ENCODE measurements at places on chromosomes 5 and 9.

- DNase-seq: no peak
Observed at GRCh38 chr9:6667080-6667479, 21.6 kb upstream of the GLDC start.

DNA sequence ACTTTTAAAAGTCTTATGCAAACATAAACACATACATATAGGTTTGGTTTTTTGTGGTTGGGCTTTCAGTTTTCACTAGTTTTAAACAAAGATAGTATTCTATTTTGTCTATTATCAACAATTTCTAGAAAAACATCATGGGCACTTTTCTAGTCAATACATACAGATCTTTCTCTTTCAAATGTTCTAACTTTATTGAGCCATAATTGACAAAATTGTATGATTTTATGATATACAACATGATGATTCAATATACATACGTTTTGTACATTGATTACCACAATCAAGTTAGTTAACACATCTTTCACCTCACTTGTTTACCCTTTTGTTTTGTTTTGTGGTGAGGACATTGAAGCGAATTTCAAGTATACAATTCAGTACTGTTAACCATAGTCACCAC is 265.9 kb downstream of the MCTP1 start:
- DNase-seq: no peak

DNA sequence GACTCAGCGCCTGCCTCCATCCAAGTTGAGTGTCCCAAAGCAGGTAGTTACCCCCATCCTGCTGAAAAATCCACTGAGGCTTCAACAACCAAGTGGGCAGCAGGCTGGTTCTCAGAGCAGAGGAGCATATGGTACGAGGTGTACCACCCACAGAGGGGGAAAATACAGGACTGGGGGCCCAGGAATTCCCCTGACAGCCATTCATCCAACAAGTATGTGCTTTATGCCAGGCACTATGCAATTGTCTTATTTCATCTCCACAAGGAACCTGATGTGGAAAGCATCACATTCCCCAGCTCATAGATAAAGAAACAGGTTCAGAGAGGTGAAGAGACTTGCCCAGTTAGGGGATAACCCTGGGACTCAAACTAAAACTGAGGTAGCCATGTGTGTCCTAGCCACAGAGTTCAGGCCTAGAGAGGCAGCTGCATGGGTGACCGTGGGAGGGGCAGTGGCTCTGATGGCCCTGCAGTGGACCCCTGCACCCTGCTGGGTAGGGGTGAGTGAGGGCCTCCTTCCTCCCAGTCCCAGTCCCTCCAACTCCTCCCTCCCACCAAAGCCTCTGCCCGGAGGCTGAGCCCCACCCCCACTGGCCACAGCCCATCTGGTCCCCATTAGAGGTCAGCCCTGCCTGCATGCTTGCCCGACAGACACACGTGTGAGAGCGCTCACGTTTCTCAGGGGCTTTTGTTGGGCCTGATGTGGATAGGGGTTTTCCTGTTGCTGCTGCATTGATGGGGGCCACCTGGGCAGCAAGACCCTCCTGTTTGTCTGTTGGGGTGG is 11.5 kb downstream of the PDLIM4 start:
- DNase-seq: peak; percentile 55

GRCh38 chr9:137452761-137453642 is 6.1 kb downstream of the NSMF start:
- DNase-seq: no peak

GRCh38 chr9:4263591-4263990 is 36.3 kb downstream of the GLIS3 start:
- no peak for DNase-seq

DNA sequence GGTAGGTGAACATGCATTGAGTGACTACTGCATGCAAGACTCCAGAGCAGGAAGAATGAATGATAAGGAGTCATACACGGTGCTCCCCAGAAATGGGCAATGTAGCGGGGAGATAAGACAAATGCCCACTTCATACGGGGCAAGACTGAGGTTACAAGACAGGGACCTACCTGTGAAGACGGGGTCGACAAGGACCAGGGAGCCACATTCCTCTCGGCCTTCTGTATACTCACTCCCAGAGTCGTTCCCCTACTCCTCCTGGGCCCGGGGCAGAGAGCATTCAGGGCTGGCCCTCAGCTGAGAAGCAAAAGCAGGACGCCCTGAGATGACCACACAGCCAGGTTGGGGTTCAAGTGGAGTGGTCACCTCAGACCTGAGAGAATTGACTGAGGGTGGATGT is 26.7 kb downstream of the PITX1 start:
- DNase-seq: no peak

GRCh38 chr9:70567511-70567910 is 153.1 kb upstream of the KLF9 start:
- DNase-seq: no peak

GRCh38 chr9:35905912-35906679 is at the start of gene HRCT1:
HRCT1 (plus strand) TSS chr9:35906202; CDS start chr9:35906288, 86 bp downstream.
- DNase-seq: no peak

GRCh38 chr5:142281008-142281367 is 43.8 kb downstream of the SPRY4 start:
- no peak for DNase-seq

DNA sequence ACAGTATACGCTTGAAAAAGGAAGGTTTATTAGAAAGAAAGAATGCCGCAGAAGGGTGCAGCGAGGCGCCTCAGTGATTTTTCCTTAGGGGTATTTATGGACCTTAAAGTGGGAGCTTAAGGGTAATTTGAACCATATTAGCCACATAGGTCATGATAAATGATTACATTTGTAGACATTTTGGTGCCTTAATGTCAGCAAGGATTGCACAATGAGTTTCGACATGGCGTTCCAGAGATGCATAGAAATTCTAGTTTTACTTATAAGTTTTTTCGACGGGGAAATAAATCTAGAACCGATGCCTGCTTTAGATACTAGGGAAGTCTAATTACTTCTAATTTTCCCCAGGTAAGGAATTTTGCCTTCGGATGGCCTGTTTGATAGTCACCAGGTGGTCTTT is 20.7 kb upstream of the PANK3 start:
- DNase-seq: no peak

- DNase-seq: no peak
Observed at GRCh38 chr9:76431601-76432000, 27.4 kb upstream of the GCNT1 start.

DNA sequence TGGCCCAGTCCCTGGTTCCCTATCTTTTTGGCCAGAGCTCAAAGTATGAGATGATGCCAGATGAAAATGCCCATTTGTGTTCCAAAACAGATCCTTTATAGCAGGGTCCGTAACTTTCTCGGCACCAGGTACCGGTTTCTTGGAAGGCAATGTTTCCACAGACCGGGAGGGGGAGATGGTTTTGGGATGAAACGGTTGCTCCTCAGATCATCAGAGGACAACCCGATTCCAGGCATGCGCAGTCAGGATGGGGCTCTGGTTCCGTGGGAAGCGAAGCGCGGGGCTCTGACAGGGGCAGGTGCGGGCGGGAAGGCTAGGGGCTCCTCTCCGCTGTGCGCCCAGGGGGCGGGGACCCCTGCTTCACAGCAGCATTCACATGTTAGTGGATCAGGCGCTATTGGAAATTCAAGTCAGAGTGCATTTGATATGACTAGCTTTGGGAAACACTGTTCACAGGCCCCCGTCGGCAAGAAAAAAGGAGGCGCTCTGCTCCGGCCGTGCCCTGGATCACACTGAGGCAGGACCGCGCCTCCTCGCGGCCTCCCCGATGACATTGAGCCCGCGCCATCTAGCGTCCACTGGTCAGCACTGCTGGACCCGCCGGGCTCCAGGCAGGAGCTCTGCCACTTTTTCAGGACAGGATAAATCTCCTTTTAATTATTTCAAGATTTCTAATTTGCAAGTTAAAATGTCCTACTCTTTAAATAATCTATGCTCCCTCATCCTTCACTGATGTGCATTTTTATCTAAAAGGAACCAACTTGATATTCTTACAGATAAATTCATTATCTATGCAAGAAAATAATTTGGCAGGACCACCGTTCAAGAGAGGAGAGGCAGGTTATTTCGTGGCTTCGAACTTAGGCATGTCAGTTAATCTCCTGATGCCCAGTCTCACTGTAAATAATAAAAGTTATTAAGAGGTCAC is 190.0 kb downstream of the FANCC start:
- no peak for DNase-seq

DNA sequence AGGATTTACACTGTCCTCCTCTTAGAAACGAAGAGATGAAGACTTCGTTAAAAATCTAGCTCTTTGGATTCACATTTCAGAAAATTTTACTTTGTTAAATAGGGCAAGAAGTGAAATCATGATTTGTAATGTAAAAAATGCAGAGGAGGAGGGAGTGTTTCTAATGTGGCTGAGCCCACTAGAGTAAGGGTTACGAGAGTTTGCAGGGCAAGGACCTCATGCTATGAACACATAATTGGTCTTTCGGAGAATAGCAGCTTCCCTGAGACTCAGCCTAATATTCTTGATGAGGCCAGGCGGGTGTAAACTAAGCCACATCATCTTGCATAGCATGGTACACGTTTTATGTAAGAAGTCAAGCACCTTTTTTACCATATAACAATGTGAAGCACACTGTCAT is 191.0 kb upstream of the ADAMTS16 start:
- no peak for DNase-seq

GRCh38 chr9:98368366-98369065 is 113.1 kb upstream of the TBC1D2 start:
- DNase-seq: no peak

- no peak for DNase-seq
Observed at GRCh38 chr5:119354537-119355243, 1.1 kb upstream of the TNFAIP8 start.

GRCh38 chr5:159398936-159399335 is 68.6 kb upstream of the IL12B start:
- DNase-seq: no peak

DNA sequence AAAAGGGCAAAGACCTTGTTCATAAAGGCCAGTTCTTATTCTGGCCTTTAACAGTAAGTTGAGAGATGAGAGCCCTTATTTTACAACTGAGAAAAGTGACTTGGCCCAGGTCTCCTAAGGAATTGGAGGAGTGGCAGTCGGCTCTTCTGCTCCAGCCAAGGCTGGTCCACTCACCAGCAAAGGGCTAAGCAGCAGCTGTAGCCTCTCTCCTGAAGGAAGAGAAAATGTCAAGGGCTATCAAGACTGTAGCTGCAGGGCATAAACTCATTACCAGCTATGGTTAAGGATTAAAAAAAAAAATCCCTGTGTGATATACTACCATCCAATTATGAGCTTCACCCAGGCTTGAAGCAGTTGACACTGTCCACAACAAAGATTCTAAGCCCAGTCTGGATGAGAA is 138.6 kb upstream of the RAD23B start:
- DNase-seq: no peak

- no peak for DNase-seq
Observed at GRCh38 chr9:132327537-132327936, 27.2 kb downstream of the SETX start.

DNA sequence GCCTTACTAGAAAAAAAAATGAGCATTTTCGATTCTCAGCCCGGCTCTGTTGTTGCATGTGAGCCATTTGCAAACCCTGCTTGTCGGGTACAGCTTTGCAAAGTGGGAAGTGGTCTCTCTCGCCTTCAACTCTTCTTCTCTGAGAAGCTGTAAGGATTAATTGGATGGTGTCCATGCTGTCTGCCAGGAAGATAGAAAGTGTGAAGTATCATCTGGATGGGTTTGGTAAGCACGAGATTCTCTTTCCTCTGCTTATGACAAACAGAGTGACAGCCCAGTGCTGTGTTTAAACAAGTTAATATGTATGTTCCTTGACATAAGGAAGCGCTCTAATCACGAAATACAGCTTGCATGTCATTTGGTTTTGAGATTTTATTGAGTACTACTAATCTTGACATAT is 109.1 kb upstream of the SPATA31D4 start:
- no peak for DNase-seq

- no peak for DNase-seq
Observed at GRCh38 chr5:135508496-135509005, 27.2 kb downstream of the NEUROG1 start.

- DNase-seq: no peak
Observed at GRCh38 chr9:36862206-36863145, 171.6 kb downstream of the PAX5 start.

GRCh38 chr9:100049551-100049950 is 49.2 kb downstream of the ERP44 start:
- no peak for DNase-seq

DNA sequence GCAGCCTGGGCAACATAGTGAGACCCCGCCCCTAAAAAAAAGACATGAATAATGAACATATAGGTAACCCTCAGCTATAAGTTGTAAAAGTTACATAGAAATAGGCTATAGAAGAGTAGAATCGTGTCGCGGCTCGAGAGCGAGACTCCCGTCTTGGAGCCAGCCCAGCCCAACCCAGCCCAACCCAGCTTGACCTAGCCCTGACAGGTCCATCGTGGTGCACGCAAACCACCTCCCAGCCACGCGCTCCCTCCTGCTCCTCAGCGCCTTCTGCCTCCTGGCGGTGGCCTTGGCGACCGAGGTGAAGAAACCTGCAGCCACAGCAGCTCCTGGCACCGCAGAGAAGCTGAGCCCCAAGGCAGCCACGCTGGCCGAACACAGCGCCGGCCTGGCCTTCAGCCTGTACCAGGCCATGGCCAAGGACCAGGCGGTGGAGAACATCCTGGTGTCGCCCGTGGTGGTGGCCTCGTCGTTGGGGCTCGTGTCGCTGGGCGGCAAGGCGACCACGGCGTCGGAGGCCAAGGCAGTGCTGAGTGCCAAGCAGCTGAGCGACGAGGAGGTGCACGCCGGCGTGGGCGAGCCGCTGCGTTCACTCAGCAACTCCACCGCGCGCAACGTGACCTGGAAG is 10.8 kb downstream of the KIF24 start:
- no peak for DNase-seq

DNA sequence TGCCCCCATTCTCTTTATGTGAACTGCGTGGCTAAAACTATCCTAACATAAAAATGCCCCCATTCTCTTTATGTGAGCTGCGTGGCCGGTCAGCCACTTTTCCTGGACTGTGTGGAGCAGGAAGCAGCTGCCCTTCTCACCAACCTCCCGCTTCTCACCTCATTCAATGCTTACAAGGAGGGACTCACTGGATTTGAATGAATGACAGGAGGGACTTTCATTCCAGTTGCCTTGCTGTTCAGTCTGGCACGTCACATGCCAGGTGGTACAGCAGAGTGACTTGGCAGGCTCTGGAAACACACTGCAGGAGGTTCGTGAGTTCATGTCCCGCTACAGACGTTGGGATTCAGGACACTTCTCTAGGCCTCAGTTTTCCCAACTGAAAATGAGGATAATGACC is 60.2 kb upstream of the NFIL3 start:
- no peak for DNase-seq

- no peak for DNase-seq
Observed at GRCh38 chr9:13731637-13732036, 452.1 kb upstream of the MPDZ start.

GRCh38 chr5:147658293-147658932 is 124.1 kb downstream of the JAKMIP2 start:
- no peak for DNase-seq

GRCh38 chr9:35566417-35566816 is 38.6 kb upstream of the TESK1 start:
- DNase-seq: no peak

- no peak for DNase-seq
Observed at GRCh38 chr5:56207537-56207936, 25.6 kb downstream of the ANKRD55 start.
